Foreskin keratinocyte (primary cell): ENCODE measurements at places on chromosomes 4 and X. TPM values are rescaled to one million over a fixed set of nuclear protein-coding genes. Genes with fewer than 3 reads are reported as not detected.

DNA sequence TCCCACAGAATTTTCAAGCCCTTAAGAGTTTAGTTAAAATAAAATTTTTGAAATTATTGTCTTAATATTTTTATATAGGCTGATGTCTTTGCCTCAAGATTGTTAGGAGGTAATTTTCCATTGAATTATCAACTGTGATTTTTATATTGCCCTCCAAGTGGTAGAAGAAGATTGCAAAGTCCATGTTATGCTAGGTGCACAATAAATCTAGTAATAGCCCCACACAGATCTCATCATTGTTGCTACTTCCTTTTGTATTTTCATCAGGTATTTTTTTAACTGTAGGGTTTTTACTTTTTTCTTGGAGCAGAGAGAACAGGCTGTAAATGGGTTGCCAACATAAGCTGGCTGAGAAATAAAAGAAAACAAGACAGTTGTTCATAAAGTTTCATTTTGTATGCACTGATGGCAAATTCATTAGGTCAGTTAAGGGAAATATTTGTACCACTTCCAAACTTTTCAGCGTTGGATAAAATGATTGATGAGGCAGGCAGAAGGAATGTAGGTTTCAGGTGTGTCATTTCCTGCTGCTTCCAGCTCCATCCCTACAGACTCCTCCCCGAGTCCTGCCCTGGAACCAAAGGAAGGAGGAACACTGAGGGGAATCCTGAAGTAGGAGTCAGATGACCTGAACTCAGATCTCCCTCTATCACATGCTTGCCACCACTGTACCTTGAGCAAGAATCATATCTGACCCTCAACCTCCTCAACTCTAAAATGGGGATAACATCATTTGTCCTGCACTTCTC is 105.5 kb downstream of the PRRG1 start:
- peak; percentile 67 for DNase-seq

GRCh38 chr4:77861495-77861894 is 1.1 kb upstream of the MRPL1 start:
- no peak for DNase-seq

Gene CFI
- total RNA-seq: not detected in 2 replicates

DNA sequence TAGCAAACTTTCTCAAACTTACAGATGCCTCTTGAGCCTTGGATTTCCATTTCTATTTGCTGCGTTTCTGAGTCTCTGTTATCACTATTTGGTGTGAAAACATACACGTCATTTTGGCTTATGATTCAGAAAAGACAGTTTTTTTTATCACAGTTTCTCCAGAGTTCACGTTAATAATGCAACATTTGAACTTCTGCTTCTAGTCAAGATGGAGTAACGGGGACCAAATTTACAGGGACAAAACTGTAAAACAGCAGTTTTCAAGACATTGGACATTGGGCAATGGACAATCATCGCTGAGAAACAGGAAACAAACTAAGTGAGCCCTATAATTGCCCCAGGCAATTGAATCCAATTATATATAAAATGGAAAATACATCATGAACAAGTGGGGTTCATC is 36.2 kb upstream of the TASL start:
- DNase-seq: no peak

GRCh38 chr4:126794363-126794762 is 838.4 kb upstream of the INTU start:
- DNase-seq: peak; percentile 84
